LNCaP clone FGC (cell line): ENCODE measurements at places on chromosomes 3 and 15.

GRCh38 chr3:126197343-126197742 lies 17.0 kb upstream of the ALDH1L1 start:
- DNase-seq: no peak

- DNase-seq: no peak
Observed at GRCh38 chr3:108410531-108410984, 99.8 kb downstream of the MYH15 start.

DNA sequence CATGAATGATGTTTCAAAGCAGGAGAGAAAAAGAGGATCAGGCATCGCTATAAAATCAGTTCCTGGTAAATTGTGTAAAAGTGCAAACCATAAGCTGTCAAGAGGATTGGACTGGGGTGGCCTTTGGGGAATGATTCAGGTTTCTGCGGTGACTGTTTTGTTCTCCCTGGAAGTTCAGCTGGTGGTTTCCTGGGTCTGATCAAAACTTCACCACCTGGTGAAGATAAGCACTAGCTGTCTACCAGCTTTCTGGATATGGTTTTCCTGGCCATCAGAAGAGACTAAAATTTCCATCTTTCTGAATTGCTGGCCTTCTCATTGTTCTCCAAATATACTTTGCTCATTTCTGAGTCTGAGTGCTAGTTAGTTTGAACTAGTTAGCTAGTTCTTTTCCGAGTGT lies 2.7 kb upstream of the NANOGP8 start:
- no peak for DNase-seq

DNA sequence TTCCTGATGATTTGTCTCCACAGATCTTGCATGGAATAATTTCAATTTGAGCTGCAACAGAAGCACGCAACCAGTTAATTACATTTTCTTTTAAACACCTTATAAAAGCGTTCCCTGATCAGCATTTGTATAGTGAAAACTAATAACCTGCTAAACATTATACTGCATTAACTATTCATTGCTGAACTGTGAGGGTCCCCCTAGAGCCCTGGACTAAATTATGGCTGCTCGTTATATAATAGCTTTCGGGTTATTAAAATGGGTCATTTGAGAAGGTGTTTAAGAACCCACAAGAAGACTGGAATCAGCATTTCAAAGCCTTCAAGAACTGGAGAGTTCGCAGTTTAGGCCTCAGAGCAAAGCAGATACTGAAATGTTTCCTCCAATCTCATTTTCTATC lies 52.9 kb upstream of the ICE2 start:
- no peak for DNase-seq

DNA sequence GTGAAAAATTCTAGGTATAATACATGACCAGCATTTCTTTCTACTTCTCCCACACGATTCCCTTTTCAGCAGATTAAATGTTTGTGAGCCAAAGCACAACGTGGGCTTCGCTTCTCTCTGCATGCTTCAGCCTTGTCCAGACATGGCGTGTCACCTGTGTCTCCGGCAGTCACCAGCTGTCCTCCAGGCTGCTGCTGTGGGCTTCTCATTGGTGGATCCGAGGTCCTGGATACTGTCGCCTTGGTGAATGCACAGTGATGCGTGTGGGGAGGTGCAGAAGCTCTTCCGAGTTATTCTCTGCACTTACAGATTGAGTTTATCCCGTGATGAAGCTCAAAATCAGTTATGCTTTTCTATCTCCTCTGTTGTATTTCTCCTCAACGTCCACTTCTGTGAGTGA lies 23.0 kb upstream of the GOLGA8J start:
- DNase-seq: no peak

DNA sequence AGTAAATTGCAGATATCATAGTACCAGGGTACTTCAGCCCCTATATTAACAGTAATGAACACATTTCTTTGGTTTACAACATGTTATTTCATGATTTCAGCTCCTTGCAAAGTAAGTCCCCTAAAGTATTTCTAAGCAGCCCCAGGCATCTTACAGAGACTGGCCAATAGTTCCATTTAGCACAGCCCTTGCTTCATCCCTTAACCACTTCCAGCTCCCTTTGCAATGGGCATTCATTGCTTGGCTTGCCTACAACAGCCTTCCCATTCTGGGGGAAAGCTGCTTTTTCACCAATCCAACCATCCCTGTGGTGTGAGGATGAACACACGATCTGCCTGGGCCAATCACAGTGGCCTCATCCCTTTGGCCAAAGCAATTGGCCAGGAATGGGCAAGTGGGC lies 67.2 kb upstream of the XCR1 start:
- DNase-seq: no peak

- DNase-seq: no peak
Observed at GRCh38 chr15:37076543-37076942, 23.8 kb downstream of the MEIS2 start.

DNA sequence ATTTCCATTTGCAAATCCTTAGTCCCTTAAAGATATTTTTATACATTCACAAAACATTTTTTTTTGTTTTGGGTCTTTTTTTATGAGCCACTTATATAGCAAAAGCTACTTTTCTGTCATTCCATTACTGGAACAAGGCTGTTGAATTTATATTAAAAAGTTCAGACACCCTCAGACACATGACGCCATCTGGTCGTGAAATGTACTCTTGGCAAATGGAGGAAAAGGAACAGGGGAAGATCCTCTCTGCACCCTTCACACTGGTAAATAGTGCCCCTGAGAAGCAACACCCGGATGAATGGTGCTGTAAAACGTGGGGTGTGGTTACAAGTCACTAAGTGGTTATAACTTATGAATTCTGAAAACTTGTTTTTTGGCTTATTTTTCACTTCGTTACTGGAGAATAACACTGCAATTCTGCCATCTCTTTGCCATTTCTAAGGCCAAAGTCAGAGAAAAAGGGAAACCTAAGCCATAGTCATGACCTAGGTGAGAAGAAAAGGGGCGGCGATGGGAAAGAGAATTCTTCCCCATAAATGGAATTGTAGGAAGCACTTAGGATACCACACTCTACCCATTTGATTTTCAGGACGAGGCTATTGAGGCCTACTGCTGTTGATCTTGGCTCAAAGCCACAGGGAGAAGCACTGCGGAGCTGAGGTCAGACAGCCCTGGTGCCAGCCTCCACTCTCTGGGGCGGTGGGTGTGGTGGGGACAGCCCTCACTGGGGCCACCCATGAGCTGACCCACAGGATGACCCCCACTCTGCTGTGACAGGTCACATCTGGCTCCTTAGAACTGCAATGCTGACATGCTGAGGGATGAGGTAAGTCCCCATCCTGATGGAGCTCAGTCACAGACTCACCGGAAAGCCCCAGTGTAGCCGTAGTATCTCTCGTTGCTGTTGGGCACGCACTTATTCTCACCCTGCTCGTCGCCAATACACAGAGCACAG lies 21.9 kb downstream of the LTF start:
- no peak for DNase-seq

GRCh38 chr15:62369454-62369853 lies 204.4 kb upstream of the C2CD4B start:
- no peak for DNase-seq

GRCh38 chr15:70717237-70717793 lies 46.0 kb downstream of the UACA start:
- peak; percentile 90 for DNase-seq

- no peak for DNase-seq
Observed at GRCh38 chr3:16103472-16103871, 71.0 kb upstream of the GALNT15 start.

- DNase-seq: no peak
Observed at GRCh38 chr3:51703068-51703760, 3.7 kb upstream of the GRM2 start.

- no peak for DNase-seq
Observed at GRCh38 chr15:34584996-34585395, 1.5 kb upstream of the GOLGA8B start.

- DNase-seq: no peak
Observed at GRCh38 chr15:28093752-28094535, 5.2 kb downstream of the OCA2 start.

DNA sequence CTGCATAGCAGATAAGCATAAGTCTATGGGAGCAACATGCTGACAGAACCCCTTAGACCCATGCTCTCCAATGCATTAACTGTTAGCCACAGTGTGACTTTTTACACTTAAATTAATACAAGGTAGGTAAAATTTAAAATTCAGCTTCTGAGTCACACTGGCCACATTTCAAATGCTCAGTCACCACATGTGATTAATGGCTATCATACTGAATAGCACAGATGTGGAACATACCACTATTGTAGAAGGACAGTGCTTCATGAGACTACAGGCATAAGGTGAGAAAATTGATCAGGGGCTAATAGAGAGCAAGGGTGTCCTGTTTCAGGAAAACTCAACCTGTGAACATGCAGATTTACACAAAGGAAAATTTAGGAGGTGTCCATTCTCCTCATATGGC lies 357.0 kb upstream of the SEMA6D start:
- no peak for DNase-seq

DNA sequence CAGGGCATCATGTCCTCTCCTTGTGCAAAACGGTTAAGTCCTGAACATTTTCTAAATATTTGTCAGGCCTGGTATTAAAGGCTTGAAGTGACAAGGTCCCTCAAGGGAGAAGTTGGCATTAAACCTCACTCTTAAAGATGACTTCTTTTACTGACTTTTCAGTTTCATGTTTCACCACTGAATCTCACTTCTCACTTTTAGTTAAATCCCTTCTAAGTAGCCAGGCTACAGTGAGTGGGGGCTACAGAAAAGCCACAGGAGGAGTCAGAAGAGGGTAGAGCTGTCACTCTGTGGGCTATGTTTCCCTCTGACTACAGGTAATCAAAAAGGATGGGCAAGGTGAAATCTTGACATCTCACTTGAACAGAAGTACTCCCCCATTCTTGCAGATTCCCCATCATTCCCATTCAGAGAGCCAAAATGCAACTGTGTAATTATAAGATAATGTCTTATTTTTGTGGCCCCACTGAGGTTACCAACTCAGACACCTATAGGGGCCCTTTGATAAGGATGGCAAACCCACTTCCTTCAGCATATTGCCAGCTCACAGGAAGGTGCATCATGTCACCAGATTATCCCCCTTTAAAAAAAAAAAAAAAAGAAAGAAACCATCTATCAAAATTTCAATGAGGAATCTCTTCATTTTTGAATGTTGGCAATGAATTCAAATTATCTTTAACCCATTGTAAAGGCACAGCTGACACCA lies 790.1 kb upstream of the CFAP20DC start:
- DNase-seq: no peak

DNA sequence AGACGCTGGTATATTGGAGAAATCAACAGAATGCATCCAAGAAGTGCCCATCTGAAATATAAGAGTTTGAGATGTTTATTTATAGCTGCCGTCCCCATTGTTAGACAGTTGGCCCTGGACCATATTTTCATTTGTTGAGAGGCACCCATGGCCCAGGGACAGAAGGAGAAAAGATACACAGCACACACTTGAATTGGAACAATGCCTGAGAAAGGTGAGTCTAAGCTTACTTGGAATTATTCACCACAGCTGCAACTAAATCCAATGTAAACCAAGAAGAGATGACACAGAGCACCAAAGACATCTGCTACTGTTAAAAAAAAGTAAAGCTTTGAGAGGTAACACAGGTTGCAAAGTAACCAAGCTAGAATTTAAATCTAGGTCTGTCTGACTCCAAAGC lies 525.5 kb upstream of the NAALADL2 start:
- DNase-seq: peak; percentile 83

GRCh38 chr3:180828001-180828720 lies 84.3 kb upstream of the FXR1 start:
- no peak for DNase-seq

- DNase-seq: no peak
Observed at GRCh38 chr15:90033006-90033405, 31.9 kb downstream of the ZNF710 start.

GRCh38 chr3:157417247-157417646 lies 19.4 kb upstream of the PTX3 start:
- no peak for DNase-seq

- DNase-seq: no peak
Observed at GRCh38 chr15:28017423-28017924, 81.6 kb downstream of the OCA2 start.

- DNase-seq: no peak
Observed at GRCh38 chr15:61227269-61227949, 1.7 kb downstream of the RORA start.

DNA sequence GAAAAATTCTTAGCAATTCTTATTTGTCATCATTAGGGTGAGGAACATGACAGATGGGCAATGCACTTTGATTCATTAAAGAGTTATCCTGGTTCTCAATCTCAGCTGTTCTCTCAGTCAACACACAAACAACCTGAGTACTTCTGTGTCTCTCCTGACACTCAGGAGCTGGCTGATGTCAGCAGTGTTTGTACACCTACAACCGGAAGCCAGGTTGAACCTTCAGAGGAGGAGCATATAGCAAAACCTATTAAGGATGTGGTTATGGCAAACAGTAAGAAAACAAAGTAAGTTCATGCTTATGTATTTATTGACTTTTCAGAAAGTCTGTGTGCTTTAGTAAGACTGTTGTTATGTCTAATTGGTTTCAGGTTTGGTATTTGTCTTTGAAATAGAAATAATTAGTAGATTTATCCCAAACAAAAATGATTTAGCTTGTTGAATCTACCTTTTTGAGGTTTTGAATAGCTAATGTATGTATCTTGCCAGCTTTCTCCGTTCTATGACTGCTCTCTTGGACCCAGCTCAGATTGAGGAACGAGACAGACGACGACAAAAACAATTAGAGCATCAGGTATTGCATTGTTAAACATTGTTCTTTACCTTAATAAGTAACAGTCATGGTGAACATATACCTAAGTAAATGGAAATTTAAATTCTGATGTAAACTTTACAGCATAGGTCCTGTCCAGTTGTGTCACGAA lies 36.6 kb downstream of the CCDC66 start:
- peak; percentile 78 for DNase-seq

GRCh38 chr3:51622868-51623267 lies 48.2 kb upstream of the TEX264 start:
- no peak for DNase-seq

- peak; percentile 44 for DNase-seq
Observed at GRCh38 chr3:172903642-172904320, 153.3 kb downstream of the ECT2 start.

GRCh38 chr3:41682996-41683395 lies 278.9 kb downstream of the ULK4 start:
- DNase-seq: no peak

GRCh38 chr15:101615414-101615985 lies 36.7 kb downstream of the TM2D3 start:
- no peak for DNase-seq
